Caudate nucleus (tissue), 63 donors: ENCODE measurements at places on chromosomes 1 and 21.

DNA sequence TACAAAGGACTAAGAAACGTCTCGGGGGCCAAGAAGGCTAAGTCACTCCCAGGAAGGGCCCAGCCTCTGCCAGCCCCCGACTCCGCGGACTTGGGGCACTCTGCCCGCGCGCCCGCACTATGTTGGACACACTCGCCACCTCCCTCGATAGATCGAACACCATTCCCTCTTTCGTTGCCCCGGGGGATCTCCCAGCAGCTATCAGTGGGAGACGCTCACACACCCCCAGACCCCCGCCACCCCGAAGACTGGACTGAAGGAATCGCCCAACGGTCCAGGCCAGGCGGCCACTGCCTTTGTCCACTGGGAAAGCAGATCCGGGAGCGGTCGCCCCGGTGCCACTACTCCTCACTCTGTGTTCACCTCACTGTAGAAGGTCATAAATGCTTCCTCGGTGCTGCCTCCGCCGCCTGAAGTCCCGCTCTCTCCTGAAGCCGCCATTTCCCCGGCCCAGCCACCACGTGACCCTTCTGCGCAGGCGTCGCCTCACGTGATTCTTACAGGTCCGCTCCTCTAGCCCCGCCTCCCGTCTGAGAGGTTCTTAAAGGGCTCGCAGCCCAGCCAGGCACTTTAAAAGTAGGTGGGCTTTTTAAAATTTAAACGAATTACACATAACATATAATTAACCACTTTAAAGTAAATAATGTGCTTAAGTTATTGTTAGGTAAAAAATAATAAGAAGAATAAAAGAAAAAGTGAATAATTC lies at the start of gene DNAJC8:
Gene DNAJC8 (minus strand): TSS at position 472 of the 706 bp plus-strand sequence. CDS start 31 bp downstream, at position 441.
- DNase-seq: peak; percentile 92

DNA sequence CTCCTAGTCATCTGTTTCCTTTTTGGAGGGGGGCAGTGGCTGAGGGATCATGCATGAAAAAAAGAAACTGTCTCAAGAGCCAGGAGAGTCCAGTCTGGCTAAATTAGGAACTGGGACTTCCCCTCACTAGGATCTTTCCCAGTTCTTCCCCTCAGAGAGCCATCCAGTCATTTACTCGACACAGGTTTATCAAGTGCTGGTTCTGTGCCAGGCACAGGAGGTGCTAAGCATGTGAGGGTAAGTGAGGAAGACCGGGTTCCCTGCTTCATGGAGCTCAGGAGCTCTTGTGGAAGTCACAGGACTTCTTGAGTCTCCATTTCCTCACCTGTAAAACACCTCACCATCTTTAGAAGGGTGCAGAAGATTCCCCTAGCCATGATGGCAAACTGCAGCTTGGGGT lies 8.6 kb upstream of the NUAK2 start:
- no peak for DNase-seq

- DNase-seq: no peak
Measured at GRCh38 chr21:45537111-45537745, 5.0 kb downstream of the SLC19A1 start.

DNA sequence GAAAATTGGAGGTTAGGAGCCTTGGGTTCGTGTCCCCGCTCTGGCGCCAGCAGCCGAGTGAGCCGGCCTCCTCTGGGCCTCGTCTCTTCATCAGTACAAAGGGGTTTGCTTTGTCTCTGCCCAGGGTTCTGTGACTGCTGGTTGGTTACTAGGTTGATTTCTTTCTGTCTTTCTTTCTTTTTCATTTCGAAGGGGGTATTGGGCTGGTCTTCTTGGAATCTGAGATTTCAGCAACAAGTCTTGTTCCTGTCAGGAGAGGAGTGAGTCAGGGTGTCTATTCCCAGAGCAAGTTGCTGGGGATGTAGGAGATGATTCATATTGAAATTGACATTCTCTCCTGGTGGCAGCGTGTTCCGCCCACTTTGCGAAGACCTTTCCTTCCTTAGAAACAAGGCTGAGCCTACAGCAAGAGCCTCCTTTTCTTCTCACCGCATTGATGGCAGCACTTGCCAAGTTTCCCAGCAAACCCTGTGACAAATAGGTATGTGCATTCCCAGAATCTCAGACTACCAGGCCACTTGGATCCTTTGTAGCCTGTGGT lies 79.2 kb downstream of the MAN1C1 start:
- no peak for DNase-seq

GRCh38 chr1:22712502-22713271 lies 2.0 kb downstream of the EPHB2 start:
- DNase-seq: no peak

- no peak for DNase-seq
Measured at GRCh38 chr1:44288883-44289282, 66.2 kb downstream of the ERI3 start.

DNA sequence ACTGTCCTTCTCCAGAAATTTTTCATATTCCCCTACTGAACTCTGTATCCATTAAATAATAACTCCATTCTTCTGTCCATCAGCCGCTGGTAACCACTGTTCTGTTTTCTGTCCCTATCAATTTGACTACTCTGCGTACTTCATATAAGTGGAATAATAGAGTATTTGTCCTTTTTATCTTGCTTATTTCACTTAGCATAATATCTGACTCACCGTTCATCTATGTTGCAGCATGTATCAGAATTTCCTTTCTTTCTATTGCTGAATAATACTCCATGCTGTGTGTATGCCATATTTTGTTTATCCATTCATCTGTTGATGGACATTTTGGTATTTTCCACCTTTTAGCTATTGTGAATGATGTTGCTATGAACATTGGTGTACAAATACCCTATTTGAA lies 71.9 kb downstream of the CEP350 start:
- DNase-seq: no peak

- no peak for DNase-seq
Measured at GRCh38 chr1:79375352-79375751, 368.8 kb upstream of the ADGRL4 start.

- no peak for DNase-seq
Measured at GRCh38 chr1:23434260-23434775, 9.8 kb upstream of the TCEA3 start.

- DNase-seq: no peak
Measured at GRCh38 chr1:172255223-172255560, 165.3 kb upstream of the C1orf105 start.

DNA sequence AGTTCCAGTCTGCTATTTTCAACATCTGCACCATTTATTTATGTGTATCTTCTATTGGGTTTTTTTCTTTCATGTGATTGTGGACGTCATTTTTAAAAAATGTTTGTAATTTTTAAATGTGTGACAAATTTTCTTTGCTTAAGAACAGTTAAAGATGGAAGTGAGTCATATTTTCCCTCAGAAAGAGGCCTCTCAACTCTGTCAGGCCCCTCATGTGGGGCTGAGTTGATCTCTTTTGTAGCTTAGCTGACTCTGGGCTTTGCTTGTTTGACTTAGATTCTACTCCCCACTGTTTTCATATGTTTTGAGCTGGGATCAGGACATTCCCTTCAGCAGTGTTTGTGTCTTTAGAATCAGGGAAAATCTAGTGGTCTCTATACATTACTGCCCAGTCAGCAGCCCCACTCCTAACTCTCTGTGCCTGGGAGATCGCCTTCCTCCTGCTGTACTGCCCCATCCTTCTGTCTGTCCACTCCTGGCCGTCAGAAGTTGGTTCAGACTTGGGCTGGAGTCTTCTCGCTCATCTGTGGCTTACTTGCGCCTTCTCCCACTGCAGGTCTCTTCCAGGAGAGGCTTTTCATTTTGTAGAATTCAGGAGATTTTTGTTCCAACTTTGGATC lies 137.4 kb downstream of the DYRK1A start:
- DNase-seq: no peak

- peak; percentile 74 for DNase-seq
Measured at GRCh38 chr1:183920651-183921050, 115.7 kb downstream of the RGL1 start.

GRCh38 chr1:203080456-203080855 lies 5.4 kb downstream of the MYOG start:
- DNase-seq: no peak

DNA sequence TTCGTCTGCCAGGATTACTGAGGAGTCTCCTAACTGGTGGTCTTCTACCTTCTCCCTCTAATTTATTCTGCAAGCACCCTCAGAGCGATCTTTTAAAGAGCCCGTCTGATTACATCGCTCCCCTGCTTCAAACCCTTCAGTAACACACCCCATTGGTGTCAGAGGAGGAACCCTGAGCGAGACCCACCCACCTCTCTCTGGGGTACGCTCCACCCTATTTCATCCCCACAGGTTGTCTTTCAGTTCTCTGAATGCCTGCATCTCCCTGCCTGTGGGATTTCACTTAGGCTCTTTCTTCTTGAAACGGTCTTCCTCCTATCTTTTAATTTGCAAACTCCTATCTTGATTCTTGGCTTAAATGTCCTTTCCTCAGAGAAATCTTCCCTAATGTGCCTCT lies 39.4 kb downstream of the C1orf21 start:
- no peak for DNase-seq

DNA sequence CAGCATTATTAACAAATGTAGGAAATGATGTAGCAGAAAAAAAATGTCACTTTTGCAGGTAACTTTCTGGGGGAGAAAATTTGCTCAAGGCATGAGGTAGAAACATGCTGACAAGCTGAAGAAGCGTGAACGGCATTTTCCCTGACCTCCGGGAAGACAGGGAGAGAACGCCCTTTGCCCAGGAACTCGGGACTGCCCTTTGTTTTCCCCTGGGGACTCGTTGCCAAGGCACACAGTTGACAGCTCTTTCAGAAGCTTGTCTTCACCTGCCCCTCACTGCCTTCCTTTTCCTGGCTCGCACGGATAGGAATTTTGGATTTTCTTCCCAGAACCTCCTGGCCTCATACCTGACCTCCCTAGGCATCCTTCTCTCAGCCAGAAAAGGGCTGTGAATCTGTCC lies 52.7 kb upstream of the COA6 start:
- no peak for DNase-seq

- no peak for DNase-seq
Measured at GRCh38 chr1:43844114-43844513, 89.5 kb upstream of the ARTN start.

DNA sequence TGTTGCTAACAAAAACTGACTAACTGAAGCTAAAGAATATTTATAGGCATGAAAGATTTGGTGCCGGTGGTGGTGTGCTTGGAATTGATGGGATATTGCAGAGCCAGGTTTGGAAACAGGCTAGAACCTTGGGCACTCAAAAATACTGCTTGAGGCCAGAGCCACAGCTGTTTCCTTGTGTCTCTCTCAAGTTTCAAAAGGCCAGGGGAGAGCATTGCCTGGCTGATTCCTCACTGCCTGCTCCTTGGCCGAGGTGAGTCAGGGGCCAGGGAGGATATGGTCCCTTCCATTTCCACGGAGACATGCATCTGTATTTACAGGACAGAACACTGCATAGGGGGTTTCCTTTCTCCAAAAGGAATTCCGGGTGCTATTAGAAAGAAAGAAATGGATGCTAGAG lies 36.1 kb upstream of the IVNS1ABP start:
- DNase-seq: no peak

GRCh38 chr21:27693376-27693775 lies 726.5 kb upstream of the ADAMTS5 start:
- DNase-seq: no peak

- DNase-seq: no peak
Measured at GRCh38 chr1:54122992-54123391, 29.8 kb downstream of the CDCP2 start.

GRCh38 chr1:37305841-37306240 lies 168.5 kb upstream of the ZC3H12A start:
- DNase-seq: no peak

- no peak for DNase-seq
Measured at GRCh38 chr21:38561205-38561604, 62.9 kb upstream of the ERG start.

DNA sequence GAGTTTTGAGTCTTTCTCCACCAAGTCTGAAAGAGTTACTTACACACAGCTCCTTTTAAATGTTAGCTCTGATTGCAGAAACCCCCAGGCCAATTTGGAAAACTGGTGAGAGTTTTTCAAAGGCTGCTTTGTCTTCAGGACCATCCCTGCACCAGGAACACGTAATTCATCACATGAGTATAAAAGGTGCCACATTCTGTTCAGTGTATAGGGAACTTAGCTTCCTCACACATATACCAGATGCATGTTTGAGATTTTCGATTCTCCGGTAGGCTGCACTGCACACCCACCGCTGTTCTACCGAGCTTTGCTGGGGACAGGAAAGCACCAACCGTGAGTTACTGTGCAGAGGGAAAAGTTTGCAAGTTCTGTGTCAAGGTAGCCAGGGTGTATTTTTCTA lies 28.3 kb upstream of the KCNK2 start:
- no peak for DNase-seq

DNA sequence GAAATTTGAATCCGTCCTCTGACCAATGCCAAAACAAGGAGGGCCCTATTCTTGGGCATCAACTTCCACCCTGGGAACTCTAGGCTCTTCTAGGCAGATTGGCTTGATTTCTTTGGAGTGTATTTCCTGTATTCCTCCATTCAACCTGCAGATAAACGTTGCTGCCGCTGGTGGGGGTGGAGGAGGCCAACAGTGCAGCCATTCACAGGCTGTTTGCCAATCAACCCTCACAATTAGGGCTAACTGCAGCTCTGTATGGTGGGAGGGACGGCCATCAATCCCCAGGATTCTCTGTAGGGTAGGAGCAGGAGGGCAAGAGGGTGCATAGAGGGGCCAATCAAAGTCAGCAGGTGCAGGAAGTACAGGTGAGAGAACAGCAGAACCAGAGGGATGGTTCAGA lies 273.1 kb upstream of the PROX1 start:
- DNase-seq: no peak

- DNase-seq: no peak
Measured at GRCh38 chr1:247373721-247374141, 42.1 kb upstream of the ZNF496 start.

DNA sequence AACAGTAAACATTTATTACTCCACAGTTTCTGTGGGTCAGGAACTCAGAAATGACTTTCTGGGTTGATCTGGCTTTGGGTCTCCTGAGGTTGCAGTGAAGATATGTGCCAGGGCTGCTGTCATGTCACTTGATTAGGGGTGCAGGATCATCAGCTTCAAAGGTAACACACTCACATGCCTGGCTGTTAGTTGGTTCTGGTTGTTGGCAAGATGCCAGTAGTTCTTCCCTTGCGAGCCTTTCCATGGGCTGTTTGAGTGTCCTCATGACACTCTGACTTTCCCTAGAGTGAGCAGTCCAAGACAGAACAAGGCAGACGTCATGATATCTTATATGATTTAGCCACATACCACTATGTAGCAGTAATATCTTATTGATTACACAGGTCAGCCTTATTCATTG lies 1.8 kb downstream of the SWT1 start:
- no peak for DNase-seq

DNA sequence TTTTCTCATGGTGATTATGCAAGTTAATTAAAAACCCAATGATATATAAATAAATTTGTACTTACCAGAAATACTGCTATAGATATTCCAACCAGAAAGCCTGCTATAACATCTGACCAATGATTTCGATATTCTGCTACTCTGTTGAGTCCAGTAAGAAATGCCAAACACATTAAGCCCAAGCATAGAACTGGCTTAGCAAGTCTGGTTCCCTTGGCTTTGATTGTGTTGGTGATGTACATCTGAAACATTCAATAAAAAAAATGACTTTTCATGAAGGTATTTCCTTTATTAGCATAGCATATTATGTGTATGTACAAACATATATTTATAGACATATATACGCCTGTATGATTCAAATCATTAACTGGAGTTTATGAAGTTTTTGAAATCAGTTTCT lies 82.8 kb downstream of the PLPPR5 start:
- no peak for DNase-seq

- DNase-seq: no peak
Measured at GRCh38 chr1:2989976-2990375, 31.3 kb upstream of the ACTRT2 start.
